ENCODE measurements at places on chromosomes 3 and 15.

GRCh38 chr3:111850537-111850936 is 8.5 kb upstream of the PHLDB2 start:
- DNase-seq: no peak

GRCh38 chr15:68365140-68365745 is 66.7 kb downstream of the ITGA11 start:
- DNase-seq: no peak

DNA sequence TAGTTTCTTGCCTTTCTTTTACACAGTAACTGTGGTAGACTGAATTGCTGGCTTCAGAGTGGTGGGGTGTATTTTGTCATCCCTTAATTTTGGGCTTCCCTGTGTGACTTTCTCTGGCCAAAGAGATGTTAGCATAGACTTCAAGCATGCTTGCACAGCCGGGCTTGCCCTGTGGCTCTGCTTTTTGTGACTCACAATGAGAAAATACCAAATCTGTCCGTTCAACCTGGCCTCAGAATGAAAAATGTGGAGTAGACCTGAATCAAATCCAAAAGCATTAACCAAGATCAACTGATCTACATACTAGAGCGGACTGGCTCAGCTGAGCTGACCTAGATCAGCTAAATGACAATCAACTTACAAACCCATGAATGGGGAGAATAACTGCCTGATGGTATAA is 51.4 kb downstream of the PLAAT1 start:
- DNase-seq: no peak

DNA sequence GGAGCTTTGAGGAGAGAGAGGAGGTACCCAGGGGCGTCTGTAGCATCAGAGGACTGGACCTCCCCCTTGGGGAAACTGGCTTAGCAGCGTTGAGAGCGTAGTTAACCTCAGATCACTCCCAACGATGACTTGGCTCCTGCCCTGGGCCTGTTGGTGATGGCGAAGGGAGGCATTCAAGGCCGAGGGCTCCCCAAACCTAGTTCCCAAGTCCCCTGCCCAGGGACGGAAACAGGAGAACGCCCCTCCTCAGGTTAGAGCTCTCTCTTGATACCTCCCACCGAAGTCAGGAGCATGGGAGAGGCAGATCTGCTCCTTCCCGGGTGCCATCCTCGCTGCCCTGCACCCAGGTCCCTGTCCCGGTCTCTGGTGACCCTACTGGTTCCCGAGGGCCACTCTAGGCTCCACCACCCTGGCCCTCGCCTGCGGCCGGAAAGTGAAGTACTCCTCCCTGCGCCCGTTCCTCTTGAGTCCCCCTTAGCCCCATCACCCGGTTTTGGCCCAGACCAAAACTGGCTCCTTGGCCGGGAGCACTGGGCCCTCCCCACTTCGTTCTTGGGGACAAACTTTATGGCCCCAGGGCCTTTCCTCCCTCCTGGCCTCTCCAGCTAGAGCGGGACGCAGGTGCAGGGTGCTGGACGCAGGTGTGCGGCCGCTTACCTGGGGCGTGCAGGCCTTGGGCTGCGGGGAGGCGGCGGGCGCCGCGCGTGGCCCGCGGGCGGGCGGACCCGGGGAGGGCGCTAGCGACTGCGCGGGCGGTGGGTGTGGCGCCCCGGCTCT is 2.6 kb upstream of the SKOR1 start:
- DNase-seq: no peak

DNA sequence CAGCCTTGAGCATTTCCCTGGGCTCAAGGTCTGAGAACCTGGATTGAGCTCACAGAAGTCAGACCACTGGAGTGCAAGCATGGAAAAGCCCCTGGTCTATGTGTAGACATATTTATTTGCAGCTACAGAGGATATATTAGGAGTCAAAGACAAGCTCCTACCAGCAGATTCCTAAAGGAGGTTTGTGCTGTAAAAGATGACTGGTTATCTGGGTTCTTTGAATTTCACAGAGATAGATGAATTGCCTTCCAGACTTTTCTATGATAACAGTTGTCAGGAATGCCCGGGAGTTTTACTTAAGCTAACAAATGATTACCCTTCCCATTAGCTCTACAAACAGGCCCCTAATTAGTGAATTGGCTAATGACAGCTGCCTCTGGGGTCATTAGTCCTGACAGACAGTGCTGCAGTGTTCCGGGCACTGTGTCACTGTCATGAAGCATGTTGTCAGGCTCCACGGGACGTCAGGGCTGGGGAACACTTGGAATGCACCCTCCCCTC is 48.8 kb upstream of the PLXNA1 start:
- no peak for DNase-seq

DNA sequence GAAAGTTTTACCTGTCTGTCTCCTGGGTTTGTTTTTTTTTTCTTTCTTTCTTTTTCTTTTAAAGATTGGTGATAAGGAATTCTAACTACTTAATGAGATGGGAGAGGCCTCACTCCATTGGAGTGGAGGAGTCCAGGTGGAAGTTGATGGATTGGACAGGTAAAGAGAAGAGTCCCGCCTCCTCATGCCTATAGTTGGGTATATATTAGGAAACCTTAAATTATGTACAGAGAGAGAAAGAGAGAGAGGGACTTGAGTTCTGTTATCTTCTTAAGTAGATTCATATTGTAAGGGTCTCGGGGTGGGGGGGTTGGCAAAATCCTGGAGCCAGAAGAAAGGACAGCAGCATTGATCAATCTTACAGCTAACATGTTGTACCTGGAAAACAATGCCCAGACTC is 158.2 kb downstream of the TP63 start:
- no peak for DNase-seq

- no peak for DNase-seq
These were observed 771.4 kb upstream of the CFAP20DC start for GRCh38 chr3:59821274-59821673.

GRCh38 chr15:45546789-45547188 is 24.2 kb upstream of the SLC30A4 start:
- DNase-seq: no peak

DNA sequence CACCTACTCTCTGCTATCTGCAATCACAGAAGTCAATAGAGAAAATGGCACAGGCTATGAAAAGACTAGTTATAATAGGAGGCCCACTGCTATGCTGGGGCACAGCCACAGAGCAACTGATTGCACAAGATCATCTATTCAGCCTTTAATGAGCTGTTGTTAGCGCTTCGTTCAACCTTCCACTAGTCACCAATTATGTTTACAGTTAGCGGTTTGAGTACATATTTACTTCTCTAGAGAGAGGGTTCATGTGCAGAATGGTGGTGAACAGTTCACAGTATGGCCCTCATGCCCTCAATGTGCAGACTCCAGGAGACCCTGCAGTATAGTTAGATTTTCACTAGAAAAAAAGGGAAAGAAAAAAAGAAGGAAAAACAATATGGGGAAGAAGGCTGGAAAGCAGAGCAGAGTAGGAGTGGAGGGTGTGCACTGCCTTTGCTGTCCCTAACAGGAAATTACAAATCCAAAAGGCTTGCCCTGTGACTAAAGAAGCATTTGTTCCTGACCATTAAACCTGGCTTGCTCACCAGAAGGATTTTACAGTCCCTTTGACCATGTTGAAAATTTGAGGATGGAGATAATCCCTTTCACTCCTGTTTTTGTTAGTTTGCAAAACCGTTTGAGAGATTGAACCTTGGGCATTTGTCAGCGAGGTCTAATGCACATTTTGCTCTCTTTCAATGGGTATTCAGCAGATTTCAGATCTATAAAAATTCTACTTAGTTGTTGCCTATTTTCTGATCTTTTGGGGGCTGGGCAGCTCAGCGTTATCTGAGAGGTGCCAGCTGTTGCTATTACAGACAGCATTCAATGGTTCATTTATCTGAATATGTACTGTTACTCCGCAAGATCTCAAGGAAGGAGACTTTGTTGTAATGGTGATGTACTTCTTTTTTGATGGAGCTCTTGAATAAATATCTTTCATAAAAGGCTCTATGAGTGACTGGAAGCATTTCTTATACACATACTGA is 296.1 kb downstream of the LSAMP start:
- DNase-seq: no peak

DNA sequence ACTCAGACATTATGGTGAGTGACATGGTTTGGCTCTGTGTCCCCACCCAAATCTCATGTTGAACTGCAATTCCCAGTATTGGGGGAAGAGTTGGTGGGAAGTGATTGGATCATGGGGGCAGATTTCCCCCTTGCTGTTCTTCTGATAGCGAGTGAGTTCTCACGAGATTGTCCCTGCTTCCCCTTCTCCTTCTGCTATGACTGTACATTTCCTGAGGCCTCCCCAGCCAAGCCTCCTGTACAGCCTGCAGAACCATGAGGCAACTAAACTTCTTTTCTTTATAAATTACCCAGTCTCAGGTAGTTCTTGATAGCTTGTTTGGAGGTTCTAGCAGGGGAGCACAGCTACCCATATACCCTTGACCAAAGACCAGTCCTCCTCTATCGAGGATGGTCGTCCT is 45.9 kb downstream of the ADAM10 start:
- no peak for DNase-seq

DNA sequence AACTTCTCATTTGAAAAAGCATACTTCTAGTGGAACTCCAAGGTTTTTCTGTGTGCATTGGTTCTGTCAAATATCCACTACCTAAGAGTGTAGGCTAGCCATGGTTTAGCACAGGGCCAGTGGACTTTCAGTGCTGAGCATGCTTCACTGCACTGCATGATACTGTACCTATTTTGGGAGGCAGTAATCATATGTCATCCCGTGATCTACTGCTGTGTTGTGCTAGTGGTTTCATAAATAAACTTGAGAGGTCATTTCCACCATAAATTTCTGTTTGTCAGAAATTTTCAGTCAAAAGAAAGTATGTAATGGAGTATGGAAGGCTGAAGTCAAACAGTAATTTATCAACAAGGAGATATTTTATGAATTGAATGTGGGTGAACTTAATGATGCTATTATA is 203.6 kb downstream of the ROBO1 start:
- DNase-seq: no peak

- DNase-seq: no peak
These were observed 936 bp downstream of the KIF7 start for GRCh38 chr15:89654301-89654761.

- no peak for DNase-seq
These were observed 19.8 kb downstream of the WDR72 start for GRCh38 chr15:53739651-53740050.

DNA sequence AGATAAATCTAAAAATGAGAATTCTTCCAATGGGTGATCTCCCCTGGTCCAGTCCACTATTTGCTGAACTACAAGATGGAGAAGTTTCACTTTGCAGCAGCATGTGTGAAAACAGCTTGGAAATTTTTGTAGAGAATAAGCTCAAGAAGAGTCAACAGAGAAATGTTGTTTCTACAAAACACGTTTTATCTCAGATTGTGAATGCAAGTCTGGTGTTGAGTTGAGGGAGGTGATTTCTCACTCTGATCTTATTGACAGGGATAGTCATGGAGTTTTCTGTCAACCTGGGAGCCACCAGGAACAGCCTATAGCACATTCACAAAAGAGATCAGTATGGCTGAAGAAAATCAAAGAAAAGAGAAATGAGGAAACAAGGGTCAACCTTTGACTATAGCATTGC is 981.2 kb upstream of the CFAP20DC start:
- no peak for DNase-seq

DNA sequence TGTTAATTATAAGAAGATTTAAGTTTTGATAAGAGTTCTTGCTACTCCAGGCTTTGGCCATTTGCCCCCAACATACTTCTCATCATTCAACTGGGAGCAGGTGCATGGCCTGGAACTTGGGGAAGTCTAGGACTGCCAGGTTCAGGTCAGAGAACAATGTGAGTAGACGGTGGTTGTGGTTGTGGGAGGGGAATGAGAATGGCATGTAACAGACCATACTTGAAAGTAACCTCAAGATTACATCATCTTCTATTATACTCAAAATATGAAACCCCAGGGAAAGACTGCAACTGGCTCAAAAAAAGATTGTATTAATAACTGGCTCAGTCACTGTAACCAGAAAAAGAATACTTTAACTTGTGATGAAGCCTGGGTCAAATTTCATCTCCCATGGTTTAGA is 364.9 kb upstream of the DPPA4 start:
- no peak for DNase-seq

GRCh38 chr3:107929088-107929487 is 161.7 kb downstream of the CD47 start:
- no peak for DNase-seq

GRCh38 chr3:135967867-135968266 is 2.3 kb downstream of the PPP2R3A start:
- no peak for DNase-seq

DNA sequence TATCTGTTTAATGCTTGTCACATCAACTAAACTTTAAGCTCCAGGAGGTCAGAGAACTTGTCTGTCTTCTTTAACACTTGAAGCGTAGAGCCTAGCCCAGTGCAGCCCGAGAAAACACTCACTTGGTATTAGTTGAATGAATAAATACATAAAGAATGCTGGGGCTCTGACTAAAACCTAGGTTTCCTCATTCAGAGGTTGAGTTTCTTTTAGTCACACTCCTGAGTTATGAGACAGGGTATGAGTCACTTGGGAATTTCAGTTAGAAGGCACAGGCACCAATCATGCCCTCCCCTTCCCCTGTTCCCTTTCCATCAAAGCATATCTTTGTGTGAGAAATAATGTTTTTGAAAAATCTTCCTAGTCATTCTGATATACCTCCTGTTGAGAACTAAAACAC is 589.8 kb upstream of the DPPA4 start:
- DNase-seq: no peak

- no peak for DNase-seq
These were observed 9.5 kb downstream of the PRKCD start for GRCh38 chr3:53170325-53171063.
